ENCODE measurements at places on chromosomes 3 and 15.

DNA sequence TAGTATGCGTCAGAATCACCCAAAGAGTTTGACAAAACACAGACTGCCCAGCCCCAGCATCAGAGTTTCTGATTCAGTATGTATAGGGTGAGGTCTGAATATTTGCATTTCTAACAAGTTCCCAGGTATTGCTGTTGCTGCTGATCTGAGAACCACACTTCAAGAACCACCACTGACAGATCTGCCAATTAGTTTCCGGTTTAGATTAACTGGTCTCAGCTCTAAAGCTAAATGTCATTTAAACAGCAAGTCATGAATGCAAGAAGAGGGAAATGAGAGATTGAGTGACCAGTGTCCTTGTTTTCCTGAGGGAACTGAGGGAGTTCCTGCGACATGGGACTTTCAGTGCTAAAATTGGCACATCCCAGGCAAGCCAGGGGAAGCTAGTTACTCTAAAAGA lies 305.0 kb downstream of the ZNF385D start:
- no peak for DNase-seq

GRCh38 chr3:143601723-143602484 lies 246.4 kb downstream of the SLC9A9 start:
- DNase-seq = peak; percentile 82

DNA sequence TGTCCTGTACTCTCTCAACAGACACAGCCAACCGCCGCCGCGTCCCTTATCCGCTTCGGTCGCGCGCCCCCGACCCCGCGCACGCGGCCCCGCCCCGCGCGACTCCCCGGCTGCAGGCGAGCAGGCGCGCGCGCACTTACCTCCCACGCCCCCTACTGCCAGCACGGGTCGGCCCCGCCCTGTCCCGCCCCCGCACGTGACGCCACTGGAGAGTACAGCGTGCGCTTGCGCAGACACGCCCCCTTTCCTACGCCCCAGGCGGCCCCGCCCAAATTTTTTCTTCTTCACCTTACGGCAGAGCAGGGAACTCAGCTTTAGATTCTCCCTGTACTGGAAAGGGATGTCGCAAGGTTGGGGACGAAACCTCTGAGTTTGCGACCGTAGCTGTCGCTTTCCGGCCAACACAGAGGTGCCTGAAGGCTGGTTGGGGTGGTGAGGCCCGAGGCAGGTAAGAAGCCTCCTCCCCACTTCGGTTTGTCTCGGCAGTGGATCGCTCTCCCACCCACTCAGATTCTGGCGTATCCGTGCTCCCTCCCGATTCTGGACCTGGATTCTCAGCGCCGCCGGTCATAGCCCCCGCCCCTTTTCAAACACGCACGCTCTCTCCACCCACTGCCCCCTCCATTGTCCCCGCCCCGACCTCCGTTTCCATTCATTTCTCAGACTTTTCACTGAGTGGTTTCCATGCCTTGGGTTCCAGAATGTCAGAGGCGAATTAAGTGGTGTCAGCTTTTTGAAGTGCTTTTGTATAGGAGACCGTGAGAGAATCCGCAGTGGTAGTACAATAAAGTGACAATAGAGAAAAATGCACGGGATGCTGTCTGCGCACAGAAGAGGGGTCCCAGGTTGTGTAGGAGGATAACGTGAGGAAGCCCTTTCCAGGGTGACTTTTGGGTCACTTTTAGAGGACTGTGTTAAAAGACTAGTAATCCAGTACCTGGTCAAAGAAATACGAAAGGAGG lies at the start of the genes MYO9A and SENP8:
Gene MYO9A, minus strand, starts transcription at position 134 of the 962 bp plus-strand sequence. CDS start 71,587 bp downstream, outside the sequence.
Gene SENP8, plus strand, starts transcription at position 387 of the 962 bp plus-strand sequence. CDS start 21,221 bp downstream, outside the sequence.
- DNase-seq = peak; percentile 98

GRCh38 chr15:73317651-73318462 lies 50.9 kb downstream of the HCN4 start:
- DNase-seq = no peak

DNA sequence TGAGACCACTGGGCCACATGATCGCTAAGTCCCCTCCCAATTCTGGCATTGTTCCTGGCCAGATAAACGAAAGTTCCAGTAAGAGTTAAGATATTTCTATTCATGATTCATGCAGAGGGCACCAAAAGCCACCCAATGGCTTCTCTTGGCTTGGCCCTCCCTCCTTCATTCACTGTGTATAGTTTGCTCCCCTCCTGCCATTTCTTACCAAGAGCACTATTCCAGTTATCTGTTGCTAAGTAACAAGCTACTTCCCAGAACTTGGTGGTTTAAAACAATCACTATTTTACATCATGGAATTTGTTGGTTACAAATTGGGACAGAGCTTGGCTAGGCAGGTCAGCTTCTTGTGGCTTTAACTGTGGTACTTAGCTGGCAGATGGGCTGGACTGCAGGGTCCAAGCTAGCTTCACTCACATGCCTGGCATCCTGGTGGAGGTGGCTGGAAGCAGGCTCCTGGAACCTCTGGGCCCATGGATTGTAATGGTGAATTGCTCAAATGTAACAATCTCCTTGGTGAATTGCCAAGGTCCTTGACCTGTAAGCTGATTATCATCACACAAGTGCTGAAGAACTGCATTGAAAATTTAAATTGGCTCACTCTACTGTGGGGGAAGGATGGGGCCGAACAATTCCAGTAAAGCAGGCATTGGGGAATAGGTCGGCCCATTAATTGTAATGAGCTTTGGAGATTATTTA lies 16.6 kb downstream of the EAF1 start:
- DNase-seq = peak; percentile 16

GRCh38 chr15:39454189-39454986 lies 126.5 kb upstream of the THBS1 start:
- peak; percentile 82 for DNase-seq

GRCh38 chr3:25235031-25235430 lies 193.0 kb upstream of the RARB start:
- no peak for DNase-seq

DNA sequence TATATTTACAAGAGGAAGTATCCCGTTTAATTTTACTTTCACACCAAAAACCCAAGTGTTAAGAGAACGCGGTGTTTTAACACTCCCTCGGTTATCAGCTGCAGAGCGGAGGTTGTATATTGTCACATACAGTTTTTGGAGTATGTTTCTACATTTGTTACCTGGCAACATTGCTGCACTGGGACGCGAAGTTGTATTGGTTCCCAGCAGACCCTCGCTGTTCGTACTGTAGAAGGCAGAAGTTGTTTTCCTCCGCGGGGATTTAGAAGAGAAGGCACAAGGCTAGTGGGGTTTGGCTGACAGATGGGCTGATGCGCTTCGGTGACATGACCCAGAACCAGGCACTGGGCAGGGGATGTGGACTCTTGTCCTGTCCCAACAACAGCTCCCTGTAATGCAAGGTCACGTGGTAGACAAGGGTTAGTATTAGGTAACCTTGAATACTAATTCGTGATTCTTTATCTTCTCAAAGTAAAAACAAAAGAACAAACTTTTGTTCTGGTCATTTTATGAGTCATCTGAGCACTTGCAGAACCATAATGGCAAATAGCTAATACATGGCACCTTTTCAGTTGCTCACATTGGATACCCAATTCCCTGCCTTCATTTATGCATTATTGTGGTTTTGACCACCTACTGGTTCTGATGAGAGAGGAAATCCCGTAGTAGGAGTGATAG lies 230.4 kb upstream of the BHLHE40 start:
- DNase-seq = no peak

DNA sequence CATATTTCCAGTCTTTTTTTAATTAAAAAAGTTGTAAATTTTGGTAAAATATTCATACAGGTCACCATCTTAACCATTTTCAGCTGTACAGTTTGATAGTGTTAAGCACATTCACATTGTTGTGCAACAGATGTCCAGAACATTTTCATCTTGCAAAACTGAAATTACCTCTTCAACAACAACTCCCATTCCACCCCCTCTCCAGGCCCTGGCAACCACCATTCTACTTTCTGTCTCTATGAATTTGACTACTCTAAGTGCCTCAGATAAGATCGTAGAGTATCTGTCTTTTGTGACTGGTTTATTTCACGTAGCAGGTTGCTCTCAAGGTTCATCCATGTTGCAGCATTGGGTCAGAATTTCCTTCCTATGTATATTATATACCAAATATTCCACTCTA lies 76.0 kb downstream of the SLCO3A1 start:
- DNase-seq = peak; percentile 60

DNA sequence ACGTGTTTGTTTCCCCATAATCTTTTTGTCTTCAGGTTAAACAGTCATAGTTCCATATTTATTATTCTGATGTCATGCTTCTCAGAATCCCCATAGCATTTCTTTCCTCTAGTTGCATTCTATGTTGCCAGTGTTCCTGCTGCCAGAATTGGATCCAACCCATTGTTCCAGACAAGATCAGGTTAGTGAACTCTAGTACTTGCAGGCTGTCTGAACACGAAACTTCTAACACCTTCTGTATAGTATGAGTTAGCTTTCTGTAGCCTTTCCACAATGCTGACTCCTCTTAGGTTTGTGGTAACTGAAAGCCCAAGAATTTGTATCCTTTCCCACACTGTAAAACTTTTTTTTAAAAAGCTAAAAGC lies 88.0 kb upstream of the ROPN1 start:
- DNase-seq = no peak

DNA sequence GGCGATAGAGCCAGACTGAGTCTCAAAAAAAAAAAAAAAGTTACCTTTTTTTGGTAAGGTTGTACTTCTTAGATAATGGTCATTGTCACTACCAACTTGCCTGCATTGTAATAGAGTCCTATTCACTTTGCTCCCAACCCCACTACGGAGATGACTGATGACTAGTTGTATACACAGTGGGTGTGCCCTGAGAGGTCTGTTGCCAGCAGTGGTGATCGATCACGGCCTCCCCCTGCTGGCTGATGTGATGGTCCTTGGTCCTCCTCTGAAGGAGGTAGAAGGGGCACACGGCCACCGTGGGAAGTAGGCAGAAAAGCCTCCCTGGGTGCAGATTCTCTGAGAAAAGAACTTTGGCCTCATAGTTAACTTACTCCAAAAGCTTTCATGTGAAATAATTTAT lies 10.7 kb downstream of the GCNT3 start:
- peak; percentile 63 for DNase-seq

GRCh38 chr15:101114166-101114565 lies 137.7 kb downstream of the CHSY1 start:
- DNase-seq = no peak

DNA sequence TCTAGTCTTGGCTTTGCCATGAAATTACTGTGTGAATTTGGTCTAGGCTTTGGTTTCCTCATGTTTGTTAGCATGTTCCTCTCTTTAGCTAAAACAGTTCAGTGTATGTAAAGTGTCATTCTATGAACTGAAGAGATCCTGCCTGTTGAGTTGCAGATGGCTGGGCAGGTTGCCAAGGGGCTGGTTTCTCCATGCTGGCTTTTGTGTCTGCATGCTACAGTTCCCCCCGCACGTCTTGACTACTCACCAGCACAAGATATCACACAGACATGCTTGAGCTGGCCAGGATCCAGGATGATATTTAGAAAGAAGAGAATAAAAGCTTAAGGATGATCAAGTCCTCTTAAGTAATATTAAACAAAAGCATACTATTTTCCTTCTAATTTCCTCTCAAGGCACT lies 90.2 kb downstream of the CERS3 start:
- peak; percentile 10 for DNase-seq

GRCh38 chr3:19885468-19885867 lies 48.5 kb downstream of the EFHB start:
- peak; percentile 49 for DNase-seq

GRCh38 chr3:169864270-169864669 lies 5.5 kb downstream of the LRRC31 start:
- DNase-seq = no peak

DNA sequence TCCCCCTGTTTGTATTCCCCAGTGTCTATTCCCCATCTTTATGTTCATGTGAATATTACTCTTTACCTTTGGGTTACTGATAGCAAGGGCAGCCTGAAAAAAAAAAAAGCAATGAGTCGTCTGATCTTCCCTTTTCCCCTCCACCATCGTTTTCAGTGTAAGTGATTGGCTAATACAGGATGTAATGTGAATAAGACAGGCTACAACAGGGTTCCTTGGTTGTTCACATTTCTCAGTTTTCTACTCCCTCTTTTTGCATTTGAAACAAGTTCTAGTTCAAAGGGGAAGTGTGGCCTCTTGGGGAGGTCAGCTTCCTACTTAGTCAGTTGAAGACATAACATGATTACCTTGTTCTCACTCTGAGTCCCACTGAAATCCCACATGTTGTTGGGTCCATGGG lies 278.0 kb upstream of the TRIM42 start:
- peak; percentile 9 for DNase-seq

- peak; percentile 5 for DNase-seq
Observed at GRCh38 chr3:149216193-149216869, 5.3 kb downstream of the CP start.

- no peak for DNase-seq
Observed at GRCh38 chr3:25888892-25889524, 99.1 kb downstream of the OXSM start.

DNA sequence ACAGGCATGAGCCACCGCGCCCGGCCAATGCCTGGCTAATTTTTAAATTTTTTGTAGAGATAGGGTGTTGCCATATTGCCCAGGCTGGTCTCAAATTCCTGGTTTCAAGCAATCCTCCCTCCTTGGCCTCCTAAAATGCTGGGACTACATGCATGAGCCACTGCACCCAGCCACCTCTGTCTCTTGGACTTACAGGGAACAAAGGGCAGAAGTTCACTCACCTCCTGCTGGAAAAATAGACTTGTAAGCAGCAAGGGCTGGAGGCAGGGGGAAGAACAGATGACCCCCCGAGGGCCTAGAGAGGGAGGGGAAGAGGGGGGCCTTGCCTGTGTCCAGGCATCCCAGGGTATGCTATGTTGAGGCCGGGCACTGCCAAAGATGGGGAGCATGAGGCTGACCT lies 22.2 kb downstream of the DUSP7 start:
- DNase-seq = no peak

GRCh38 chr3:56918111-56918568 lies 116.4 kb upstream of the ARHGEF3 start:
- no peak for DNase-seq

DNA sequence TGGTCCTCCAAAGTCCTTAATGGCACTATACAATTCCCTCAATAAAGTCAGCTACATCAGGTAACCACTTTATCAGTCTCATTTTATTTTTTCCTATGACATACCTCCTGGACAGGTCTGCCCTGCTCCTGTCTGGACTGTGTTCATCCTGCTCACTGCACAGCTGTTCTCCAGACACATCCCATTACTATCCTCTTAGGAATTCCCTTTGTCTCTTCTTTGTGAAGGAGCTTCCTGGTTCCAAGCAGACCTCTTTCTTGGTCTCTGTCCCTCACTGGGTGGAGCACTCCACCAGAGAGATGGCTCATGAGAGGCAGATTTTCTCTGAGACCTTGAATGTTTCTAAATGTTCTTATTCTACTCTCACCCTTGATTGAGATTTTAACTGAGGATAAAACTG lies 60.1 kb downstream of the KY start:
- no peak for DNase-seq

- no peak for DNase-seq
Observed at GRCh38 chr3:37481982-37482381, 307.6 kb upstream of the LRRFIP2 start.

GRCh38 chr3:39261726-39262125 lies 18.1 kb downstream of the CX3CR1 start:
- no peak for DNase-seq

DNA sequence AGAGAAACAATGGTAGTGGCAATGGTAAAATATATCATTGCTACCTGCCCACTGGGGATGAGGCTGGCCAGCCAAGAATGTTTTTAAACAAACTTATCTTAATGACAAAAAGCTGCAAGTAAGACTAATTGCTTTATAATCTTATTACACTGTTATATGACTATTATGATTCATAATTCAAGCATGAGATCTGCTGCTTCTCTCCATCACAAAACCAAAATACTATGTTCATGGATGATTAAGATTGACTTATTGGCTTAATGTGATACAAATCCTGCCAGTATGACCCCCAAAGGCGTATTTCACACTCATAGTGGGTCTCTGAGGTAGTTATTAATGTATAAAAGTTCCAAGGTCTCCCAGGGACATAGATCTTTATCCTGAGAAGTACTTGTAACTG lies 52.6 kb downstream of the FBN1 start:
- DNase-seq = peak; percentile 42

All from fibroblast of mammary gland (primary cell).